Amniotic stem cell (primary cell): ENCODE measurements at places on chromosomes 5 and 9.
A peak's percentile ranks its signal among the peaks of the same experiment; 100 is the strongest.

- DNase-seq = no peak
These were observed 7.7 kb downstream of the RASGEF1C start for GRCh38 chr5:180201051-180201987.

DNA sequence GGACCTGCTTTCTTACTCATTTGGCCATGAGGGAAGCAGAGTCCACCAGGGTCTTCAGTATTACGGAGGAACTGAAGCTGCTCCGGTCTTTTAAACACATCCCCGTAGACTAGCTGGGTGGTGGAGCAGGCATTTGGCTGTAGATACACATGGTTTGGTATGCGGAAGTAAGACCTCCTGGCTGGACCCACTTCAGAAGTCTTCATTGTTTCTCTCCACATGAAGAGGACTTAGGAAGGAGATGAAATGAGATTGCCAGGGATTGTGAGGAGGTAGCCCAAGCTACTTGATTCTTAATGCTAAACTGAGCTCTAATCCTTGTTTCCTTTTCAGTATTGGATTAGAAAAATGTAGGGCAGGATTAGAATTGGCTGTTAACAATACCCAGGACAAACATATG is 32.9 kb downstream of the STXBP1 start:
- no peak for DNase-seq

- no peak for DNase-seq
These were observed 352.5 kb upstream of the NUDT12 start for GRCh38 chr5:103915081-103915480.

- DNase-seq = no peak
These were observed 161.1 kb downstream of the GLIS3 start for GRCh38 chr9:4138781-4139180.

GRCh38 chr9:33129886-33130881 is 37.0 kb downstream of the B4GALT1 start:
- no peak for DNase-seq

DNA sequence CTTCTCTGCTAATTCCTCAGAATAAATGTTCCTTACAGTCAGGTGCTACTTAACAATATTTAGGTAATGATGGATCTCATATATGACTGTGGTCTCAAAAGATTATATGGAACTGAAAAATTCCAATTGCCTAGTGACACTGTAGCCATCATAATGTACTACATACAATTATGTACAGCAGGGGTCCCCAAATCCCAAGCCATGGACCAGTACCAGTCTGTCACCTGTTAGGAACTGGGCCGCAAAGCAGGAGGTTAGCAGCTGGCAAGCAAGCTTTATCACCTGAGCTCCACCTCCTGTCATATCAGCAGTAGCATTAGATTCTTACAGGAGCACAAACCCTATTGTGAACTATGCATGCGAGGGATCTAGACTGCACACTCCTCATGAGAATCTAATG is 69.6 kb downstream of the NR2F1-AS1 start:
- no peak for DNase-seq

GRCh38 chr5:150052956-150053712 is 33.2 kb downstream of the CSF1R start:
- peak; percentile 43 for DNase-seq

- no peak for DNase-seq
These were observed 25.9 kb upstream of the TXN start for GRCh38 chr9:110282018-110282738.

DNA sequence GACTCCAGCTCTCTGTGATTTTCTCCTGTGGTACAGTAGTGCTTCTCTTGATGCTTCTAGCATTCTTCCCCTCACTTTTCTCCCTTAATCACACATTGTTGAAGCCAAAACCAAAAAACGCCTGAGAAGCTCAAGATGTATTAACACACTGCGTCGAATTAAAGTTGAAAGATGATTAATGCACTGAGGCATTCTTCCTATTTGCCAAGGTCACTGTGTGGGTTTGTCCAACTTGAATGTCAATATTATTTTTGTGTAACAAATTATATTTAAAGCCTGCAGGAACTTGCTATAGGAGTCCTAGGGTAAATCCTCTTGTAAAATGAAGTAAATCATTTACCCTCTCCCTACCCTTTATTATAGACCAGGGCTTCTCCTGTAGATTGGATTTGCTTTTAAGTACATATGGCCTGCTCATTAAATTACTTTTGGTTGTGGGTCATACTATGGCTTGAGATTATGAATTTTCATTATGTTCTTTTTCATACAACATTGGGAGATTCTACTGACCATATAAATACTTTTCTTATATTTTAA is 68.1 kb downstream of the GDA start:
- no peak for DNase-seq

- no peak for DNase-seq
These were observed 18.8 kb upstream of the ANKHD1 start for GRCh38 chr5:140382866-140383265.

DNA sequence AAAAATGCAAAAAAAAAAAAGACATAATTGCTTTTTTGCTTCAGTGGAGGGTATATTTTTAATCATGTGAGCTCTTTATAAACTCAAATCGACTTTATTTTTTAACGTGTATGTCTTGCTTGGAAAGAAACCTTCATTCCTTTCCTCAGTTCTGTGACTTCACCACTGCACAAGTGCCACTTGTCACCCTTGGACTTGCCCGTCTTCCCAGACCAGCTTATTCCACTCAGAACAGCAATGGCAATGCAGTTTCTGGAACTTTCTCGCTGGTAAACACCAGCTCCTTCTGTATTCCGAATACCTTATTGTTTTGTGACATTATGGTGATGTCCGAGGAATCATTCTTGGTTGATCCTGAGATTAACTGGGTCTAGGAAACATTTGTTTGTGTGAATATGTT is 440.5 kb upstream of the ADAMTS16 start:
- no peak for DNase-seq

DNA sequence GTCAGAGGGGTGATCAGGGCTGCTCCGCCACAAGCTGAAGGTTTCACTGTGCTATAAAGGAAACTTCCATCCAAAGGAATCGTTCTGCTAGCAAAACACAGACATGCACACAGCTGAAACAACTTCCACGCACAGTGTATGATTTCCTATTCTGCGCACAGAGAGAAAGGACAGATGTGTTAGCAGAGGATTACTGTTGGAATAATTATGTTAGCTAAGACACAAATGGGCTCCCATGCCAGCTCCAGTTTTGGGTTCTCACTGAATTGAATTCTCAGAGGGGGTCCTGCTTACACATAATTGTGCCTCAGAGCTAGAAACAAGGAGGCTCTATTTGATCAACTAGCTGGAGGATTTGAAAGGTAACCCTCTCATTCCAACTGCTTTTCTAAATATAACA is 352.4 kb downstream of the IRX2 start:
- no peak for DNase-seq
